Thyroid gland (tissue), 4 donors: ENCODE measurements at places on chromosomes 16 and 17.

DNA sequence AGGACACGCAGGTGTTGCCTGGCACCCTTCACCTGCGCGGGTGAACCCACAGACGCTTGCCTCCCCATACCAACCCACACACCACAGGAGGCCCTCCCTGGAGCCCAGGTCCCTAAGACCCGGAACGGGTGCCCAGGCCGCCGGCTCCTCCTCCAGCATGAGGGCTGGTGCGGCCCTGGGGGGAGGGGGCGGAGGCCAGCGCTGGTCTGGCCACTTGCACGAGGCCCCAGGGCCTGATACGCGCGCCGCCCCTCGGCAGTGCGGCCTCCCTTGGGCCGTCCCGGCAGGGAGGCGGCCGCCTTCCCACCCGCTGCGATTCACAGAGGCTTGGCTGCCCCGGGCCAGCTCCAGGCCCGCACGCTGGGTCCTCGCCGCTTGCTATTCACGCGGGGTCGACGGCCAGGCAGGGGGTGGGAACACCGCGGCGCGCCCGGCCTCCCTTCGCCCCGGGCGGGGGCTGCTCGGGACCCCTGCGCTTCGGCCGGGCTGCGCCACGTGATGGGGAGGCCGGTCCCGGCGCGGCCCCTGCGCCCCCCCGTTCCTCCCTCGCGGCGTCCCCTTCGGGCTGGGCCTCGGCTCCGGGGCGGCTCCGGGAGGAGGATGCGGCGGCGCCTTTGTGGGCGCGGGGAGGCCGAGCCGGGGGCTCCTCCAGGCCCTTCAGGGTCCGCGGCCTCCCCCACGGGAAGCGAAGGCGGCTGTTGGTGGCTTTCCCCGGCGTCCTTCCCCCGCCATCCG lies 685 bp downstream of the FASN start:
- H3K4me3 ChIP-seq: peak overlapping the region; percentile 86
- H3K27me3 ChIP-seq: no peaks in the 10 kb centered on the region
- peaks cover 32% of the 10 kb centered on the region for H3K36me3 ChIP-seq
- DNase-seq: peak; percentile 68
- peak overlapping the region; percentile 74 for H3K27ac ChIP-seq

- no peak overlapping the region for H3K27ac ChIP-seq
- DNase-seq: no peak
- no peak overlapping the region for H3K4me3 ChIP-seq
Observed at GRCh38 chr16:79175286-79176057, 425.1 kb downstream of the MAF start.

GRCh38 chr17:19579867-19580565 lies 46.4 kb downstream of the SLC47A1 start:
- no peaks in the 10 kb centered on the region for H3K36me3 ChIP-seq
- DNase-seq: peak; percentile 20
- no peak overlapping the region for H3K27ac ChIP-seq
- H3K4me1 ChIP-seq: no peaks in the 10 kb centered on the region
- peak overlapping the region; percentile 43 for H3K4me3 ChIP-seq

DNA sequence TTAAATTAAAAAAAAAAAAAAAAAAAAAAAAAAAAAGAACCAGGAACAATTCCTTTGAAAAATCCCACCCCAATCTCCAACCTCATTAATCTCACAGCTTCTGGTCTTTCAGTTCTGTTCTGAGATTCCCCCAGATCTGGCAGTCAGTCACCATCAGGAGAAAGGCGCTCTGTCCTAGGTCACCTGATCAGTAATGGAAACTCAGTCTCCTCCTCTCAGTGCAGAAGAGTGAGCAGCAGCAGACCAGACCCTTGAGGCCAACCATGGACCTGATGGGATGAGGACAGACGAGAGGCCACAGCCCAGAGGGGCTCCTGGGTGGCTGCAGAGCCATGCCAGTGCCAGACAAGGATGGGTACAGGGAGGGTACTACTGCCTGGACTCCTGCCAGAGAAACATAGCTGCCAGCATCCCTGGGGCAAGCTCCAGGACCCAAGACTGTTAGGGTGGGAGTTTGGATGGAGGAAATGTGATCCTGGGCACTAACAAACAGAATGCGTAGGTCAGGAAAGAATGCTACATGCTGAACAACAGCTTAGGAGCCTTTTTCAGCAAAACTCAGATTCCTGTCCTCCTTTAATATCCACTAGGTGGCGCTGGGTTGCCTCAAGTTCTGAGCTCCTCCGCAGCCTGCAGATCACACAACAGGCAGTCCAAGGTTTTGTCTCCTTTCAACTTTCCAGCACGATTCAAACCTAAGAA lies 28.7 kb downstream of the MPG start:
- H3K36me3 ChIP-seq: peaks cover 17% of the 10 kb centered on the region
- peak; percentile 56 for DNase-seq
- H3K27ac ChIP-seq: no peak overlapping the region

GRCh38 chr16:2154533-2155090 lies 970 bp upstream of the TRAF7 start:
- H3K4me1 ChIP-seq: peaks cover 32% of the 10 kb centered on the region
- no peaks in the 10 kb centered on the region for H3K36me3 ChIP-seq
- no peaks in the 10 kb centered on the region for H3K27me3 ChIP-seq
- H3K4me3 ChIP-seq: peak overlapping the region; percentile 77
- peak overlapping the region; percentile 75 for H3K27ac ChIP-seq

- peak overlapping the region; percentile 57 for H3K27ac ChIP-seq
- DNase-seq: peak; percentile 1
- no peaks in the 10 kb centered on the region for H3K36me3 ChIP-seq
Observed at GRCh38 chr17:83198366-83199341, 119.2 kb downstream of the METRNL start.

GRCh38 chr17:47812146-47812920 lies 9.3 kb downstream of the OSBPL7 start:
- no peak overlapping the region for H3K4me3 ChIP-seq
- H3K36me3 ChIP-seq: peaks cover 34% of the 10 kb centered on the region

DNA sequence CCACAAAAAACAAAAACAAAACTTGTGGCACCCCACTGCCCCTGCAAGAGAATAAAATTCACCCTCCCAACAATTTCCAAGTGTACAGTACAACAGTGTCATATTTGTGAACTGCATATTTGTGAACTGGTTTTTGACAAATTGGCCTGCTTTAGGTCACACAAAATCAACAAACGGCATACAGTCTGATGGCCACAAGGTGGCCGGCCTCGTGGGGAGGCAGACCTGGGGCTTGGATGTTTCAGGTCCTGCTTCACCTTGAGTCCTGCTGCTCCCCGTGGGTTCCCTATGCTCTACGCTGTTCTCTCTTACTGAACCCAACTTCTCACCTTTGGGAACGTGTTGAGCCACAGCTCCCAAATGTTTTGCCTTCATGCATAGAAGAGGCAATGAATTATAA lies 102.2 kb downstream of the CDK5R1 start:
- no peak for DNase-seq
- H3K36me3 ChIP-seq: no peaks in the 10 kb centered on the region
- no peak overlapping the region for H3K27ac ChIP-seq
- no peaks in the 10 kb centered on the region for H3K4me1 ChIP-seq
- no peaks in the 10 kb centered on the region for H3K27me3 ChIP-seq
